ENCODE measurements at places on chromosomes 6 and 20.

DNA sequence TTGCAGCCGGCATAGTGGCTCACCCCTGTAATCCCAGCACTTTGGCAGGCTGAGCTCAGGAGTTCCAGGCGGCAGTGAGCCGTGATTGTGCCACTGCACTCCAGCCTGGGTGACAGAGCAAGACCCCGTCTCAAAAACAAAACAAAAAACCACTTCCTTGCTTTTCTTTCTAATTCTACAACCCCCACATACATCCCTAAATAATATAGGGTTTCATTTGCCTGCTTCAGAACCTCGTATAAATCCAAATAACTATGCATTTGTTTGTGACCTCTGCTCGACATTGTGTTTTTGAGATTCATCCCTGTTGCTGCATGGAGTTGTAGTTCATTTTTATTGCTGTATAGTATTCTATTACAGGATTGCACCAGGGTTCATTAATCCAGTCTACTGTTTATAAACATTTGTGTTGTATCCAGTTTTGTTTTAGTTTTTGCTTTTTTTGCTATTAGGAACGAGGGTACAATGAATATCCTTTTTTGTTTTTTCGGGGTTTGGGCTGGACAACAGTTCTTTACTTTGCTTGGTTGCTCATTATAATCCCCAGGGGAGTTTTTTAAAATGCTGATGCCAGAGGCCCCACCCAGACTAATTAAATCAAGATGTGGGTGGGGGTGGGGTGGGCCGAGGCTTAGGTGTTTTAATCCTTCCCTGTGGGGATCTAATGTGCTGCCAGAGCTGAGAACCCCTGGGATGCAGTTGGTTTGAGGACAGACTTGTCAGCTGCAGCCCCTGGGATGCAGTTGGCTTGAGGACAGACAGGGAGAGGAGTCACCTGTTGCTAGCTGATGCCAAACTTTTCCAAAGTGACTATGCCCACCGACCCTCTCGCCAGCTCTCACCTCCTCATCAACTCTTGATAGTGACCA lies 2.4 kb upstream of the SNAI1 start:
- no peak for DNase-seq

DNA sequence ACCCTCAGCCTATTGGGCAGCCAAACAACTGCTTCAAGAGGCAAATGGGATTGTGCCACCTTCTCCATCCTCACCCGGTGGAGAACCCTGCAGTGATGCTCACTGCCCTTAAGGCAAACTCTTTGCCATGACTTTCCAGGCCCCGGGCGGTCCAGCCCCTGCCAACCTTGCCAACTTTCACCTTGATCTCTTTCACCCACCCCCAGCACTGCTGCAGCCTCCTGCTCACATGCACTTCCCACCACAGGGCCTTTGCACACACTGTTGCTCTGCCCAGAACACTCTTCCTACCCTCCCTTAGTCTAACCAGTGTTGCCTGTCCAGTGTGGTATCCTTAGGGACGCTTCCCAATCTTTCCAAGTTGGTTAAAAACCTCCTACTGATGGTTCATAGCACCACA lies 221.1 kb downstream of the EYA2 start:
- DNase-seq, result no peak

DNA sequence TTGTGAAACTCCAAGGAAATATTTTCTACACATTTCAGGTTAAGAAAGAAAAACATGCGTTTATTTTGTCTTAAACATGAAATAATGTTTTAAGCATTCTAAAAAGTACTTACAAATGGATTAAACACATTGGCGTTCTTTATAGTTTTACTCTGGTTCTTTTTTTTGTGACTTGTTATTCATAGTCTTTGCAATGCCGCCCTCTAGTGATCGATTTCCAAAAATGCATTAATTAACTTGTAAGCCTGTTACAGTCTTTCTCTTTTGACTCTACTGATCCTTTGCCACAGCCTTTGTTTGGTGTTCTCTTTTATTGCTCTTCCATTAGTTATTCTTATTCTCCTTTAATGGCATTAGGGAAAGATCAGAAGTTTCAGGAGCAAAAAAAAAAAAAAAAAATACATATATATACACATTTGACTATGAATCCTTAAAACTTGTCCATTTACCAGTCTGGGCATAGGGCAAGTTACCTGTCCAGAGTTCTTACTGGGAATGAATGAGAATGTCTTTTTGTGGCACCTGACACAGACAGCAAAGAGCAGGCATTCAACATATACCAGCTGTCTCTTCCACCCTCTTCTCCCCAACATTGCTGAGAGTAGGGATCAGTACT lies 59.9 kb downstream of the MACROD2 start:
- no peak for DNase-seq

- no peak for DNase-seq
Measured at GRCh38 chr6:13012296-13012695, 295.7 kb downstream of the PHACTR1 start.

Measured in transverse colon (tissue), 4 donors.